Activated CD8-positive, alpha-beta memory T cell treated with anti-CD3 and anti-CD28 coated beads for 1 hour (primary cell): ENCODE measurements at places on chromosomes 3 and 15.

GRCh38 chr3:167732313-167733065 lies 2.2 kb downstream of the PDCD10 start:
- no peak for DNase-seq

DNA sequence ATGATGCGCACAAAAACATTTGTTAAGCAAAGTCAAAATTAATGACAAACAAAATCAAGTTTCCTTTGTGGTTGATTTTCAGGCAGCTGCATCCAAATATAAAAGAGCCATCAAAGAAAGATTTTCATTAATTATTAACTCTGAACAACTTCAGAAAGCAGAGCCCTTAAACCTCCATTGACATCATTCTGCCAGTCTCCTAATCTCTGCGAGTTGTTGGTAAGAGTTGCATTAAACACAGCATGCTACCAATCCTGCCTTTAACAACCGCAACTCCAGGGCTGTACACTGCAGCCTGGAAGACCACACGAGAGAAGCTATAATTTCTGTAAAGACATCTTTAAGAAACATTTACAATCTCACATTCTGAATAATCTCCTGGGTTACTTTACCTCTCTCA lies 204.6 kb downstream of the NR2F2 start:
- DNase-seq: no peak

DNA sequence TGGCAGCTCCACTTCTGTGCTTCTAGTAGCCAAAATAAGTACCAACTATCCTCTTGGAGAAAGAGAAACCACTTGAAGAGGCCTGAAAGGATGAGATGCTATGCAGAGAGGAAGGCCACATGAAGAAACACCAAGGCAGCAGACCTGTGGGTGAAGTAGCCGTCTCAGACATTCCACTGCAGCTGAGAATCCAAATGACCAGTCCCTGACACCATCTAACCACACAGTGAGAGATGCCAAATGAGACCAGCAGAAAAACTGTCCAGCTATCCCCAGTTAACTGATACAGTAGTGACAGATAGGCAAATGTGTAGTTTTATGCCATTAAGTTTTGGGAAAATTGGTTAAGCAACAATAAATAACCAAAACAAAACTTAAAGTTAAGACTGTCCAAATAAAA lies 47.9 kb upstream of the ZSCAN2 start:
- no peak for DNase-seq

DNA sequence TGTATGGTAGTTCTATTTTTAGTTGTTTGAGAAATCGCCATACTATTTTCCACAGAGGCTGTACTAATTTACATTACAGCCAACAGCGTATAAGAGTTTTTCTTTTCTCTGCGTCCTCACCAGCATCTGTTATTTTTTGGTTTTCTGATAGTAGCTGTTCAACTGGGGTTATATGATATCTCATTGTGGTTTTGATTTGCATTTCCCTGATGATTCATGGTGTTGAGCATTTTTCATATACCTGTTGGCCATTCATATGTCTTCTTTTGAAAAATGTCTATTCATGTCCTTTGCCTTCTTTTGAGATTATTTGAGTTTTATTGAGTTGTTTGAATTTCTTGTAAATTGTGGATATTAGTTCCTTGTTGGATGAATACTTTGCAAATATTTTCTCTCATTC lies 114.6 kb downstream of the LRRK1 start:
- DNase-seq: no peak

- DNase-seq: no peak
Observed at GRCh38 chr3:173588556-173588955, 191.0 kb downstream of the NLGN1 start.

GRCh38 chr3:124775877-124776276 lies 45.6 kb downstream of the UMPS start:
- DNase-seq: no peak

DNA sequence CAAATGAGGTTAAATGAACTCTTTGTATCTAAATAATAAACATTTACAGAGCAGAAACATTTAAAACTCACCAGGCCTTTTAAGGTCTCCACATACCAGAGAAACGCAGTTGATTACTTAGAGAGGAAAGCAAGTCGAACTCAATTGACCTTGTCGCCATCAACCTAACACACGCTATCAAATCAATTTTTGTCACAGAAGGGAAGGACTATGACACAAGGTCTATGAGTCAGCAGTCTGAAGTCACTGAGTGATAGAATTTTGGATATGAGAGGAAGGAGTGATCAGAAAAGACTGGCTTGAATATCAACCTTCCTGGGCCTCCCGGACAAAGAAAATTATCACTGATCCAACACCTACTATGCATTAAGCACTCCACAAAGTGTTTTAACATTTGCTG lies 514.4 kb upstream of the ZNF385D start:
- DNase-seq: no peak

- no peak for DNase-seq
Observed at GRCh38 chr3:130850044-130850797, 43.7 kb upstream of the ATP2C1 start.

DNA sequence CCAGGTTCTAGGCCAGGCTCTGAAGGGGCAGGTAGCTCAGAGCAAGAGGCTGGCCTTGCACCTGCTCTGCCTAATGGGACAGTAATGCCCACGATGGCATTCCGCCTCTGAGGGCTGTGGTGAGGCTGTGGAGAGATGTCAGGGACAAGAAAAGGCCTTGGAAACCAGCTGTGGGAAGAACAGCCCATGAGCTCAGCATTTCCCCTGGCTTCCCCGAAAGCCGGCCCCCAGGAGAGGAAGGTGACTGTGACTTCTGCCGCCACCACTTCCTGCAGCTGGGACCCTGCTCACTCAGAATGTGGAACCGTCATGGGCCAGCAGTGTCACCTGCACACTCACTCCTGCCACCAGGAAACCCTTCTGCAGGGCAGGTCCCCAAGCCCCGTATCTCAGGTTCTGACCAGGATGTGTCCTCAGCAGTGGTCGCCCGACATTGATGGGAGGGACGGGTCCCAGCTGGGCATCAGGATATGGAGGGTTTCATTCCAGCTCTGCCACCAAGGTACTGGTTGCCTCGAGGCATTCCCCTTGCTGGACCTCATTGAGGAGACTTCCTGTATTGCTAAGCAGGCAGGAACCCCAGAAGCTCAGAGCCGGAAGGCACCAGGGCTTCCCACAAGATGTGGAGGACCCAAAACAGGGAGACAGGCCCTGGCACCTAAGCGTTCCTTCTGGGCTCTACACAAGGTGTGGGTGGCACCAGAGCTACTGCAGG lies 30.7 kb downstream of the SEMA7A start:
- peak; percentile 51 for DNase-seq

DNA sequence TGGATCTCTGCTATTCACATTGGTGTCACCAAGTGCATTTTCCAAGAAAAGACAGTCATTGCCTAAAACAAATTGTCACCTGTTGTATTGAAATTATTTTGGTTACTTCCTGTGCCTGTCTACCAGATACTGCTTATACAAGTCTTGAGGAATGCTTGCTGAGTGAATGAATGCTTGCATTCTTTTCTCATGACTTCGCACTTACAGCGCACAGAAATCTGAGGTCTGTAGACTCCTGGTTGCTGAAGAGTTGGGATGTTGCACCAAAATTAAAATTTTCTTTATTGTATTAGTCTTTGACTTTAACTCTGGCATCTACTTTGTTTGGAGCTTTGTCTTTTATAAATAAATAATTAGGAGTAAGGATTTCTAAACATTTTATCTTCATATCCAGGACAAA lies 28.4 kb downstream of the SH3GL3 start:
- no peak for DNase-seq

DNA sequence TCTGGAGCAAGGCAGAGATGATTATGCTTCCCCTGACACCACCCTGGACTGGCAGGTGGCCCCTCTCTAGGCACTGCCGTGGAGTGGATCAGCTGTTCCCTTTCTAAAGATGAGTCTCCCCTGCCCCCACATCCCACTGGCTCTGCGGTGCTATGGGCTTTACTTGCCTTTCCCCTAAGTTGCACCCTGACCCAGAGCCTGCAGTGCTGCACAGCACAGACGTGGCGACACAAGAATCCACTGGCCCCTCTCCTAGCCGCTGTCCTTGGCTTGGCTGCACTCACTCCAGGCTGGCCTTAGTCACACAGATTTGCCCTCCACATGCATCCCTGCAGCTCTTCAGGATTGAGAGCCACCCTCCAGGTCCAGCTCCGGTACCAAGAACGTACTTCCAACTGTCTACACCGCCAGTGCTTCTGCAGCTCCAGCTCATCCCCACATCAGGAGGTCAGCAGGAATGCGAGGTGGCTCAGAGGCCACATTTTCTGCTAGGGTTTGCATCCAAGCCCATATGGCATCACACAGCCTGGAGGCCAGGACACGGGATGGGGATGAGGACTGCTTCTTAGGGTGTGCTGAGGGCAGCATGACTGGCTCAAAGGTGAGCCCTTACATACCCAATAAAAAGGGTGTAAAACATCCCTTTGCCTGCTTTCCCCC lies 82.4 kb upstream of the RASGRF1 start:
- no peak for DNase-seq

DNA sequence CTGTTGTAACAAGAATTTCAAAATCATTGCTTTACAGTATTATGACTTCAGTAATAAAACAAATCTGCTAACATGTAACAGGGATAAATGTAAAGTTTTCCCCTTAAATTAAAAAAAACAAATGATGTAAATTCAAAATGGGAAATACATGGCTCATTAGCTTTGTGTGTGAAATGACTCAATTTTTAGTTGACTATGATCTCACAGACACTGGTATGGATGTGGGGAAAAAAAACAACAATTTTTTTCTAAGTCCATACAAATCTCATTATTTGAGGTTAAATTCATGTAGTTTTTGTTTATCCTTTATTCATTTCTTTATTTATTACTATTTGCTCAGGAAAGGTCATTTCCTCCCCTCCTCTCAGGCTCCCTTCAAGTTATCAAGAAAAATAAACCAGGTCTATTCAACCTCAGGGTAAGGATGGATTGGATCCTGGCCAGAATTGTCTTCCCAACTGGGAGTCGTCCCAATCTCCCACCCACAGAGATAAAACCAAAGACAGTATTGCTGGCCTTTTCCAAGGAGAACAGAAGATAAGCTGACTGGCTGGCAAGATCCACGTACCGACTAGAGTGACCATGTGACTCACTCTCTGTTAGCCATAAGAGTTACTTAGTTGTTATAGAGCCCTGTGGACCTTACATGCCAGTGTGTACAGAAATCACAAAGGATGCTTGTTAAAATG lies 373.3 kb downstream of the GAP43 start:
- DNase-seq: no peak

DNA sequence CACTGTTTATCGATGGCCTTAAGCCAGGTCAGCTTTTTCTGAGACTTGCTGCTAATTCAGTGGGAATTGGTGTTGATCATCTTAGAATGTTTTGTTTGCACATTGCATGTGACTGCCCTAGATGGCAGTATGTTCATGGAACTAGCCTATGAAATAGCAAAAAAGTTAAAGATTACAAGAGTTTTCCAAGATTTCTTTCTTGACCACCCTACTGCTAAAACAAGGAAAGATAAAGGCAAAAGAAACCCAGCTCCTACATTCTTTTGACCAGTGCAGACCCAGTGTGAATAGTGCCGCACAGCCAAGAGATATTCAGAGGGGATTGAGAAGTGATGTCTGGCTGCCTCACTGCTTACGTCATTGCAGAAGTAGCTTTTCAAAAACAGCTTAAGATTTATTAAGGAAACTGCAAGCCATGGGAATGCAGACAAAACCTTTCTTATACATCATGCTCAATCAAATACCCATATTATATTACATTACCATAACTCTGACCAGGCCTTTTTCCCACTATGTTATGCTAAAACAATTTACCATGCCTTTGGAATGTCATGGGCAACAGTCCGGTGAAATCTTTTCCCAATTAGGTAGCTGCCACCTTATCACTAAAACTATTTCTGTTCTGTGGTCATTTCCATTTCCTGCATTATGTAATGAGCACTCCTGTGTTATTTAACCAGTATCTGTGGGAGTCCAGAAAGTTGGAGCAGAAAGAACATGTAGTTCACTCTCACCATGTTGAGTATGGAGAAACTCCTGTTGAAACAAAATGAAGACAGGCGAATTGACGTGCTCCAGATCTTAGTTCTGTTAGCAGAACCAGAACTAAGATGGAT lies 6.0 kb downstream of the PHLDB2 start:
- no peak for DNase-seq

- no peak for DNase-seq
Observed at GRCh38 chr3:195838714-195839113, 27.0 kb upstream of the MUC4 start.

DNA sequence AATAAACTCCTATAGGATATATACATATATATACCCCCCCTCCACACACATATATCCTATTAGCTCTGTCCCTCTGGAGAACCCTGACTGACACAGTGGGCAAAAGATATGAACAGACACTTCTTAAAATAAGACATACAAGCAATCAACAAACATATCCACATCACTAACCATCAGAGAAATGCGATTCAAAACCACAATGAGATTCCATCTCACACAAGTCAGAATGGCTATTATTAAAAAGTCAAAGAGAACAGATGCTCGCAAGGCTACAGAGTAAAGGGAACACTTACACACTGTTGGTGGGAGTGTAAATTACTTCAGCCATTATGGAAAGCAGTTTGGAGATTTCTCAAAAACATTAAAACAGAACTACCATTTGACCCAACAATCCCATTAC lies 46.2 kb upstream of the ARHGEF26 start:
- DNase-seq: no peak

DNA sequence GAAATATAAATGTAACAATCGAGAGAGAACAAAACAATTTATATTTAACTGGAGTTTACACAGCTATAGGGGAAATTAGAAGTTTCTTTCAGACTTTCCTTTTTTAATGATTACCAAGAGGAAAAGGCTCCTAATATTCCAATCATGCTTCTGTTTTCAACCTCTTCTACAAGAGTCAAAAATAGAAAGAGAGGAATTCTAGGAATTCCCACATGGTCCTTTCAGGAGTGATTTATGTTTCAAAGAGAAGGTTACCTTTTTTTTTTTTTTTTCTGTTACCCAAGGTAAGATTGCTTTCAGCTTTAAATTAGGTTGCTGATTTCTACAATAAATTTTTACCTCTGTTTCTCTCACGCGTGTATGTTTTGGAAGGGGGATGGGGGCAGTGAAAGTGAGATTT lies 355.3 kb upstream of the DCBLD2 start:
- no peak for DNase-seq

DNA sequence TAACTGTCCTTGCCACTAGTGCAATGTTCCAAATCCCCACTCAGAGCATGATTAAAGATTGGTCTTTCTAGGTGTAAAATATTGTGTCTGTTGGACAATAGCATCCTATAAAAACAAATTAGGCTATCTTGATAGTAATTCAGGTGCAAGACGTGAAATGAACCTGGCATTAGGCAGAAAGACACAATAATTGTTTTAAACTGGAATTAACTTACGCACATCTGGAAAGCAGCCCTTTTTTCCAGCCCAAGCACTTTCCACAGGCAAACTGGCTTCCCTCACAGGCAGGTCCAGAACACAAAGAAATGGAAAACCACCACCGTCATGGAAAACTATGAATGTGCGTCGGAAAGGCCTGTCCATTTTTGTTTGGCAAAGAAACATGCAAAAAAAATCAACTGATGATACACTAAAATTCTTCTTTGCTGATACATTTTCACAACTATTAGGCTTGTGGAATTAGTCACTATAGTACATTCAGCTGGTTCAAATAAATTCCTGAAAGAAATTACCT lies 474.7 kb upstream of the IL12A start:
- DNase-seq: no peak
